CD8-positive, alpha-beta memory T cell (primary cell): ENCODE measurements at places on chromosomes 4 and X.
A peak's percentile ranks its signal among the peaks of the same experiment; 100 is the strongest.

DNA sequence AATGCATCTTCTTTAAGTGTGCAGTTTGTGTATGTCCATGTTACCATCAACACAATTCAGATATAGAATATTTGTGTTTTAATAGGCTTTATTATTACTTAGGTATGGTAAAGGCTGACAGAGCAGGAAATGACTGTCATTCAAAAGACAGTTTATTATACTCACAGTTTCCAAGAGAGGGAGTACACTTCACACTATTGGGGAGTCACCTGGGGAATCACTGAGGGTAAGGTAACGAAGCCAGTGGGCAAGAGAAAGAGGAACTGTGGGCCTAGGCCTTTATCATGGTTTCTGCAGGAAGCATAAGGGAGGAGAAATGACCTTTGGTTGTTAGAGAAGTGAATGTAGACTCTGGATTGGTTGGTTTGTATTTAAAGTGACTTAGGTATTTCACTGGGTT lies 235.1 kb upstream of the HCCS start:
- no peak for DNase-seq

DNA sequence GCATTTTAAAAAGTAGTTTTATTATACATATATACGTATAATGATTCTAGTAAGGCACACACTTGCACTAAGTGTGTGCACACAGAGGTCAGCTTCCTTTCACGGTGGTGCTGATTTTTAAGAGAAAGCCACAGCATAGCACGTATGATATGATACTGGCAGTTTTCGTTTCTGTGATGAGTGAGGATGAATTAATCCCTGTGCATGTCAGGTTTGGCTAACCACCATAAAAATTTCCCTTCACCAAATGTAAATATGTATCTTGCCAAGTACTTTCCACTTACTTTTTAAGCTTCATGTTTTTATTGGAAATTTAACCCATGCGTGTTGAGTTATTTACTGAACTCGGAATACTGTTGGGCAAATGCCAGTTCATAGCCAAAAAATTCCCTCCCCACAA lies 84.6 kb downstream of the SYNPO2 start:
- DNase-seq = no peak

- DNase-seq = no peak
These were observed 68.1 kb upstream of the FTHL17 start for GRCh38 chrX:31139961-31140360.

- DNase-seq = no peak
These were observed 60.8 kb upstream of the DIPK2B start for GRCh38 chrX:45261471-45261870.

DNA sequence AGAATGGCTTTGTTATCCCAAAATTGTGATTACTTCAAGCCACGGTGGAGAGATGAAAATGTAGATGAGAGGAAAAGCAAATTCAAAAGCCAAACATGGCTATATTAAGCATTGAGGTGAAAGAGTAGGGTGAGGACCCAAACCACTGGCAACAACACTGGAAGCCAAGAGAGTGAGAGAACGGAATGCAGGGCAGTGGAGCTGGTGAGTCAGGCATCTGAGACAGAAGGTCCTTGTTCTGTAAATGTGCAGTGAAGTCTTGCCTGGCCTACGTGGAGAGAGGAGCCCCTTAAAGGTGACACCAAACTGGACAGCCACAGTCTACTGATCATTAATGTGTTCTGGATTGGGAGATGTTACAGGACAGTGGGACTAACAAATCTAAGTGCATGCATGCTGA lies 22.8 kb upstream of the SEC24B start:
- DNase-seq = no peak

DNA sequence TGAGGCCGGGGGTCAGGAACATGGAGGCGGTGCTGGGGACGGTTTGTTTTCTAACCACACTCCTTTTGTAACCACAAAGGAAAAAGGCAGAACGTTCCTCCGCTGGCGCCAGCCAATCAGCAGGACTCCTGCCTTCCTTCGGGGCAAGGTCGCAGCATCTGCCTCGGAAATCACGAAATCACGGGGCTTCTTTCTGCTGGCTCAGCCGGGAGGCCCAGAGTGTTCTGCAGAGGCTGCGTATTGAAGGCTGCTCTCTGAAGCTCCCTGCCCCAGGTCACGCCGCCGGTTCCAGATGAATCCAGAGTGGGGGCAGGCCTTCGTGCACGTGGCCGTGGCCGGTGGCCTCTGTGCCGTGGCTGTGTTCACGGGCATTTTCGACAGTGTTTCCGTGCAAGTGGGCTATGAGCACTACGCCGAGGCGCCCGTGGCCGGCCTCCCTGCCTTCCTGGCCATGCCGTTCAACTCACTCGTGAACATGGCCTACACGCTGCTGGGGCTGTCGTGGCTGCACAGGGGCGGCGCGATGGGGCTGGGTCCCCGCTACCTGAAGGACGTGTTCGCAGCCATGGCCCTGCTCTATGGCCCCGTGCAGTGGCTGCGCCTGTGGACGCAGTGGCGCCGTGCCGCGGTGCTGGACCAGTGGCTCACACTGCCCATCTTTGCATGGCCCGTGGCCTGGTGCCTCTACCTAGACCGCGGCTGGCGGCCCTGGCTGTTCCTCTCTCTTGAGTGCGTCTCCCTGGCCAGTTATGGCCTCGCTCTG lies 9.4 kb downstream of the TMEM187 start:
- peak; percentile 61 for DNase-seq

- DNase-seq = no peak
These were observed 87.3 kb downstream of the GPR143 start for GRCh38 chrX:9678215-9678965.

DNA sequence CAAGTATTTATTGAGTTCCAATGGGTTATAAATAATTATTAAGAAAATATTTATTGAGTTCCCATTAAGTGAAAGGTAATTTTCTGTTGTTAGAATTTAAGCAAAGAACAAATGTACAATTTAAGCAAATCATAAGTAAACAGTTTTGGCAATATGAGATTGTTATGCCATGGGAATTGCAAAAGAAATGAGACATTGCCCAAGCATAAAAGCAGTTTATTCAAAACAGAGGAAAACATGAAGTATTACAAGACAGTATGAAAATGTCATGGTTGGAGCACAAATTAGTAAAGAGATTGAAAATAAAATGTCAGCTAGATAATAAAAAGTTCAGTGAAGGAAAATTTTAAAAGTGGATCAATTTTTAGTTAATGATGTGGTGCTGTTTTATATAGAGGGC lies 706.1 kb upstream of the EPHA5 start:
- DNase-seq = no peak

DNA sequence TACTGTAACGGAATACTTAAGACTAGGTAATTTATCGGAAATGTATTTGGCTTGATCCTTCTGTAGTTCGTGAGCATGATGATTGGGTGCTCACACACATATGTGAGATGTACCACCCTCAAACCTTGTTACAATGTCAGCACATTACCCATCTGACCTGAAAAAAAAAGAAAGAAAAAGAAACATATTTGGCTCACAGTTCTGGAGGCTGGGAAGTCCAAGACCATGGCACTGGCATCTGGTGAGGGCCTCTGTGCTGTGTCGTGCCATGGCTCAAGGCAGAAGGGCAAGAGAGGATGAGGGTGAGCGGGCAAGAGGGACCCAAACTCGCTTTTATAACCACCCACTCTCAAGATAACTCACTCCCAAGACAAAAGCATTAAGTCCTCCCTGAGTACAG lies 7.0 kb upstream of the CLDN24 start:
- no peak for DNase-seq

DNA sequence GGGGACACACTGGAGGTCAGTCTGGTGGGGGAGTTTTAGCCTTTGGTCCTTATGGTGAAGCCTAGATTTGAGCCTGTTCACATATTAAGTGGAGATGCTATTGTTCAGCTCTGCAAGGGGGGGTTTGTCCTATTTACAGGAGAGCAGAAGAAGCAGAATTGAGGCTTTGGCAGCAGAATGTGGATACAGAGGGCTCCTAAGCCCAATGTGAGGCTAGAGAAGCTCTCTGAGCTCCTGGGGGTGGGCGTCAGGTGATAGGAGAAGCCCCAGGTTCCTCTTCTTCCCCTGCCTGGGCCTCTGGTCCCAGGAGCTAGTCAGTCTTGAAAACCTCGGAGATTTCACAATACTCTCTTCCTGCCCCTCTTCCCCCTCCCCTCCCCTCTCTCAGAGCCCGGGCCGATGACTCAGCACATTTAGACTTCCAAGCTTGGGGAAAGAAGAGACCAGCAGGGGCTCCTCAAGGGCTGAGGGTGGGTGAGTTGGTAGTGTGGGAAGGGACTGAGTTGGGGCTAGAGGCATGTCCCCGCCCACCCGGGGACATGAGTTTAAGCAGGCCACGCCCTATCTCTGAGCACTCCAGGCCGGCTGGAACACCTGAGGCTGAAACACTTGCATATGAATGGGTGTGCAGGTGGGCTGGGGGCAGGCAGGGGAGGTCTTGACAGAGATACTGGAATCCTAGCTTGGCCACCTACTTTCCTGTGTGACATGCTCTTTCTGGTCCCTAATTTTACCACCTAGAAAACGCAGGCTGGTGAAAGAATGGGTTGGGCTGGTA lies 3.4 kb downstream of the TFE3 start:
- peak; percentile 6 for DNase-seq

- no peak for DNase-seq
These were observed 215.5 kb downstream of the PDGFC start for GRCh38 chr4:156756118-156756517.

DNA sequence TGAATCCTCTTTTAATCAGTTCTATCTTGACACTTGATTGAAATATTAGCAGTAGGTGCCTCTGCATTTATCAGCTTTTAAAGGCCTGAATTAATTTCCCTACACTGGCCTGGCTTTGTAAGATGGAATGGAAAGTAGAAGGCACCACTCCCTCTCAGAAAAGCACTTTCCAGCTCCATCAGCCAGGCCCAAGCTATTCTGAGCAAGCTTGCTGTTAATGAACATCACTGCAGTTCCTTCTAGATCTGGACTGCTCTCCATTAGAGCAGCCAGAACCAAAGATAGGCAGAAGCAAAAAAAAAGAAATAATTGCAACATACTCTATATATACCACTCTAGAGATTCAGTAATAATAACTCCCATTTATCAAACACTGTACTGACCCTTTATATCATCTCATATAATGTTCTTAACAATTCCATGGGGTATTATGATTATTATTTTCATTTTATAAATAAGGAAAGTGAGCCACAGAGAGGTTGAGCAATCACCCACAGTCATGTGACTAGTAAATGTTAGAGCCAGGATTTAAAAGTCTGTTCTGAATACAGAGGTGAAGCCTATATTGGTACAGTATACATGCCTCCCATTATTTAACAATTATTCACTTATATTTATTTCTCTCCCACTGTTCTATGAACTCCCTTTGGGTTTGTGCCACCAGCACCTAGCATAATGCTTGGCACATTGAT lies 39.4 kb upstream of the GPC3 start:
- no peak for DNase-seq
